ENCODE measurements at places on chromosomes 7 and 10.

- DNase-seq: no peak
These were observed at the start of gene PON1 for GRCh38 chr7:95324431-95324830. TSS of gene PON1 (minus strand) at chr7:95324532. CDS start at chr7:95324475, 57 bp downstream.

DNA sequence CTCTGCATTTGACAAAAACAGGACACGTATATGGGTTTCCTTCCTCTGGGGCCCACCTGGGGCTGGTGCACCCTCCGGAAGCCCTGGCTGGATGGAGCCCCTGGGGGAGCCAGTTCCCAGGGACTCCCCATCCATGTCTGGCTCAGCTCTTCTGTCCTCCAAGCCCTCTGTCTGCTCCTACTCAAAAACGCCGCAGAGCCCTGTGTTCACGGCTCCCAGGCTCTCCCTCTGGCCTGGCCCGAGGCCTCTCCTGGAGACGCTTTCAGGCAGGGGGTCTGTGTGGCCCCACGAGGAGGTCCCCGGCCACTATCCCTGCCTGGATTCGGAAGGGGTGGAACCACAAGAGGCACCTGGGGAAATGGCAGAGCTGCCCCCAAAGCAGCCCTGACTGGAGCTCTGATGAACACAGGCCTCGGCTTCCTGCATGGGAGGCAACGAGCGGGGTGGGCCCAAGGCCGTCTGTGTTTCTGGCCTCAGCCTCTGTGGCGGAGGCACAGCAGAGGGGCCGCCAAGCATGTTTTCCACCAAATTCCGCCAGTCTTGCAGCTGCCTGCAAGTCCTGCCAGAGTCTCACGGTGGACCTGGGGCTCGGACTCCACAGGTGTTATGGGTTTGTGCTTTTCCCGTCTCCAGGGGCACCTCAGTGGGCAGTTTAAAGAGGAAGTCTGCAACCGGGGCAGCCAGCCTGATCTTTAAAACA lies 22.6 kb upstream of the INPP5A start:
- DNase-seq: no peak

DNA sequence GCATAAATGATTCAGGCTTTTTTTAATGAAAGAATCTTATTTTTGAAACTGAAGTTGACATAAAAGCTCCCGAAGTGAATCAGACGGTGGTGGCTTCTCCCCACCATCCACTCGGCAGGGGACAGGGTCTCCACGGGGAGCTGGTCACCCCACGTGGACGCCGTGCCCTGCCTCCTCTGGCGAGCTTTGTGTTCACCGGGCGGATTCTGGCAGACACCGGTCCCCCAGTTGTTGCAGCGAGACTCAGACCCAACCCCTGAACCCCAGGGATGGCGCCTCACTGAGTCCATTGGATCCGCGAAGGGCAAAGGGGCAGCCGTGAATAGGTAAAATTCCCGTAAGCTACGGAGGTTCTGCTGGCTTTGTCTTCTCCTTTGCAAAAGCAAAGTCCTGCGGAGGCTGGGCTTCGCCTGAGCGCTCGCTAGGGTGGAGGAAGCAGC lies 38.4 kb downstream of the PTPRN2 start:
- DNase-seq: no peak

DNA sequence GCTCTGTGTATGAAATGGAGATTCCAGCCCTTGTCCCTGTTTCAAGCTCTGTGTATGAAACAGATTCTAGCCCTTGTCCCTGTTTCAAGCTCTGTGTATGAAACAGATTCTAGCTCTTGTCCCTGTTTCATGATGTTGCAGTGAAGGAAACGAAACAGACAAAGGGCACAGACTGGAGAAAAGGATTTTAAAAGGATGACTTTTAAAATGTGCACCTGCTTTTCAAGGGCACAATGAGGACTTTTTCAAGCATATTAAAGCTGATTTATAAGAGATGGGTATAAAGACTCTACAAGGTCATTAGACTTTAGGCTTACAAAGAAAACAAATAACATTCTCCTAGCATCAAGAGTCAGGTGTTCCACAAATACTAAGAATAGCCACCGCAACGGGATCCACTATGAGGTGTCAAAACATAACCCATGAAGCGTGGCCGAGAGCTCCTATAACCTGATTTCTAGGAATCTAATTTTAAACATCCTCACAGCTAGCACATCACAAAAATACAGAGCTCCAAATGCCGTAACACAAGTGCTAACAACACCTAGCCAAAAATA lies 29.0 kb downstream of the DIP2C start:
- no peak for DNase-seq

- peak; percentile 78 for DNase-seq
These were observed 17.1 kb upstream of the AMZ1 start for GRCh38 chr7:2670720-2671391.

DNA sequence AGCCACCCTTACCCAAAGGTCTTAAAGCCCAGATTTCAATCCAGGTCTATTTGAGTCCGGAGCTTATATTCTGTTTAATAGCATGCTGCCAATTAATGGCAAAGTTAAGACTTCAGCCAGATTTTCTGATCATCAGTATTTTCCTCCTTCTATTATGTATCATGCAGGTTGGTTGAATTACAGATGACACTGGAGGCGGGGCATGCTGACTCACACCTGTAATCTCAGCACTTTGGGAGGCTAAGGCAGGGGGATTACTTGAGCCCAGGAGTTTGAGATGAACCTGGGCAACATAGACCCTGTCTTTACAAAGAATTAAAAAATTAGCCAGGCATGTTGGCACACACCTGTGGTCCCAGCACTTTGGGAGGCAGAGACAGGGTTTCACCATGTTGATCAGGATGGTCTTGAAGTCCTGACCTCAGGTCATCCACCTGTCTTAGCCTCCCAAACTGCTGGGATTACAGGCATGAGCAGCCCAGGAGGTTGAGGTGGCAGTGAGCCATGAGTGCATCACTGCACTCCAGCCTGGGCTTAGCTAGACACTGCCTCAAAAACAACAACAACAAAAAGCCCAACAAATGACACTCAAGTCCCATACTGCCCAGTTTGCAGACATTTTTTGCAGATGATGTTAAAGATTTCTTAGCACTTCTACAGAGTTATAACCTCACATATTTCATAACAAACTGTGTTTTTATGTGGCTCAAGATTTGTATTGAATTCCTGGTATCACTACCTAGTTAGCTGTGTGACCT lies 62.5 kb downstream of the MCU start:
- no peak for DNase-seq

DNA sequence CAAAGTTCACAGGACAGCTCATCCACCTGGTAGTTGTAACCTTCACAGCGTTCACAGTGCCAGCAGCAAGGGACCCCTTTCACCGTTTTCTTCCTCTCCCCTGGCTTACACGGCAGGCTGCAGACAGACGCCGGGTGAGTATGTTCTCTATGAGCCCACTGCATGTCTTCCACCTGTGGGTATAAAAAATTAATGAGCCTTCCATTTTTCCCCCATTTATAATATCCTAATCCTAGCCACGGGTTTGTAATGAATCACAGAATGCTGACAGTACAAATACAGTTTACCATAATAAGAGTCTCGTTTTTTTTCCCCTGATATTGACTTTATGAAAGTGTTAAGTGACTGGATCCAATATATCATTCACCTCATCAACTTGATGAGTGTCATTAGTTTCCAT lies 719.0 kb downstream of the GRM8 start:
- no peak for DNase-seq

GRCh38 chr7:31192986-31193385 lies 140.9 kb downstream of the ADCYAP1R1 start:
- peak; percentile 75 for DNase-seq

- no peak for DNase-seq
These were observed 268.9 kb downstream of the PLXDC2 start for GRCh38 chr10:20085115-20085514.

DNA sequence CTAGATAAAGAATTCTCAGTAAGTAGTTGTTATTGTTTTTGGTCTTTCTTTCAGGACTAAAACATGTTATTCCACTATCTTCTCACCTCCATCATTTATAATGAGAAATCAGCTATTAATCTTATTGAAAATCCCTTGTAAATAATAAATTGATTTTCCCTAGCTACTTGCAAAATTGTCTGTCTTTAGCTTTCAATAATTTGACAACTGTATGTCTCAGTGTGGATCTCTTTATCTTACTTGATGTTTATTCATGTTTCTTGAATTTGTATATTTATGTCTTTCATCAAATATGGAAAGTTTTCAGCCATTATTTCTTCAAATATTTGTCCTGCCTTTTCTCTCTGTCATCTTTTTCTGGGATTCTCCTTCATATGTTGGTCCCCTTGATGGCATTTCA lies 117.1 kb upstream of the ANTXRL start:
- no peak for DNase-seq

GRCh38 chr10:27537787-27538186 lies 33.7 kb downstream of the RAB18 start:
- no peak for DNase-seq

DNA sequence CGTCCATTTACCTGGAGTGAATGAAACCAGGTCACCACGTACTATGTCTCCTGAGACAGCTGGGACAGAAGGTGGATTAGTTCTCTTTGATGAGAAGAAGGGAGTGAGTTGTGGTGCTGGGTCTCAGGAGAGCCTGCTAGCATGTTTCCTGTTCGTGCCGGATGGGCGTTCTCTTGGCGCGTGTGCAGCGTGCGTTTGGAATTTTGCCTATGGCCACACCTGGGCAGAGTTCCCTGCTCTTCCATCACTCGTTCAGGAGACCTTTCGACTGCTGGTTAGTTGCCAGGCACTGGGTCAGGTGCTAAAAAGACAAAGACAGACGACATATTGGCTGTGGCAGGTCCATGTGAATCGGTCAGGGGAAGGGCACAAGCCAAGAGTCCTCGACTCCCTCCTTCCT lies 90.3 kb downstream of the TRRAP start:
- no peak for DNase-seq

GRCh38 chr7:29224726-29225125 lies 30.2 kb downstream of the CHN2 start:
- no peak for DNase-seq

- DNase-seq: no peak
These were observed 23.0 kb downstream of the TMEM120A start for GRCh38 chr7:75971309-75971960.

Measured in iPS DF 6.9 (cell line).